SK-N-SH treated with all-trans-retinoic acid at 6 μM for 48 hours (cell line): ENCODE measurements at places on chromosomes 1 and 21.

DNA sequence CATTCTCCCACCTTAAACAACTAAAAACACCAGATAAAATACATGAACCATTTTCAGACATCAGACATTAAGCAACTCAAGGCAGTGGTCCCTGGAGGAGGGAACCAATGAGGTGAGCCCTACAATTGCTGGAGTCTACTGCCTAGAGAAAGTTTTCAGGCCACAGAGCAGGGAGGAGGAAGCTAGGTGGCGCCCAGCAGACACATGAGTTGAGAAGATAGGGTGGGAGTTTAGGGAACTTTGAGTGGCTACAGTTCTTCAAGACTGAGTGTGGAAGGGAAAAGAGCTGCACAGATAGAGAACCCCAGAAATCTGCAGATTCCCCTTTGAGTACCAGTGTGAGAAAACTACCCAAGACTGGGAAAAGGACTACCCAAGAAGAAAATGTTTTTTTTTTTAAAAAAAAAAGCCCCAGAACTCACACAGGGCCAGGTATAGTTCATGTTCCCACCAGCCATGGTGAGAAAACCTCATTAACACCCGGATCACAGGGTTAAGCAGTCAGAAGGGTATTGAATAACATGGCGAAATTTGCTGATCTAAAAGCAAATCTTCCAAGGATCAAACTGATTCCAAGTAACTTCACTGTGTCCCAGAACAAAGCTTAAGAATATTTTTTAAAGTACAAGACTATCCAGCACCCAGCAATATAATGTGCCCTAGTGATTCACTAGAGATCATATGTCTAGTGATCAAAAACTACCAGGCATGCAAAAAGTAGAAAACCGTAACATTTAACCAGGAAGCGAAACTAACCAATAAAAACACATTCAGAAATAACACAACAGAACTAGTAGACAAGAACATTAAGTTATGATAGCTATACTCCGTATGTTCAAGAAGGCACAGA is 12.0 kb downstream of the ALDH9A1 start:
- no peak for ATAC-seq

GRCh38 chr1:190747704-190748103 is 270.0 kb upstream of the BRINP3 start:
- peak; percentile 58 for ATAC-seq

GRCh38 chr1:213968146-213968825 is 19.5 kb upstream of the PROX1 start:
- no peak for ATAC-seq

DNA sequence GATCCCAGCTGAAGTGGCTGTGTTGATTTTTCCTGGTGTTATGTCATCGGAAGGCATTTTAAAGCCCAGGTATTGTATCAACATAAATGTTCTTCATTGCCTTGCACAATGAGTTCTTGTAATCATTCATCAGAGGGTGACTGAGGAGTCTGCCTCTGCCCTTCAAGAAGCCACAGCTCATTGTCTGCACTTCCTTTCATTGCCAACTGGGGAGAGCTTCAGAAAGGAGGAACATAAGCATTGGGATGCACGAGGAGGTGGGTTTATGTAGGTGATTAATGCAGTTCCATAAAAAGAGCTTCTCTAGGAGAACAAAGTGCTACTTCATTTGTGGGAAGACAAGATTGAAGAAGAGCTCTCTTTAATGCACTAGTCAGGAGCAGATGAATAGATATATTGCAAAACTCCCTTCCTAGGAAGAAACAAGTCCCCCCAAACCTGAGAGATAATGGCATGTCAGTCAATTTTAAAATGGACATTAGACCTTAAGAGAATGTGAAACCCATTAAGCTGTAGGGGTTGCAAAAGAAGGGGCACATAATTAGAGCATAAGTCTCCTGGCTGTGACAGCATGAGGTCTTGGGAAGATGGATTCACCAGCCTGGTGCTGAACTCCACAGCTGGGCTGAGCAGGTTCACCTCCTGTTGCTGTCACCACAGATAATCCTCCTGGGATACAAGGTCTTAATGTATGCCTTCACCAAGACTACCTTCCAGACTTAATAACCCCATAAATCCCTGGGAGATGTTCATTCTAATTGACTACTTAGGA is 124.6 kb downstream of the BACH1 start:
- ATAC-seq = no peak

DNA sequence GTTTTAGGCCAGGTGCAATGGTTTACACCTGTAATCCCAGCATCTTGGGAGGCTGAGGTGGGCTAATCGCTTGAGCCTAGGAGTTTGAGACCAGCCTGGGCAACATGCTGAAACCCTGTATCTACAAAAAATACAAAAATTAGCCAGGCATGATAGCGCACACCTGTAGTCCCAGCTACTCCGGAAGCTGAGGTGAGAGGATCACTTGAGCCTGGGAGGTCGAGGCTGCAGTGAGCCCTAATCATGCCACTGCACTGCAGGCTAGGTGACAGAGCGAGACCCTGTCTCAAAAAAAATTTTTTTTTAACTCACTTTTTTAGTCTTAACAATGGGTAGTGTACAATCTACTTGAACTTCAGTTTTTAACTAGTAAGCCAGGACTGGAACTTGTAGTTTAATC is 137.5 kb downstream of the HS2ST1 start:
- ATAC-seq = no peak

DNA sequence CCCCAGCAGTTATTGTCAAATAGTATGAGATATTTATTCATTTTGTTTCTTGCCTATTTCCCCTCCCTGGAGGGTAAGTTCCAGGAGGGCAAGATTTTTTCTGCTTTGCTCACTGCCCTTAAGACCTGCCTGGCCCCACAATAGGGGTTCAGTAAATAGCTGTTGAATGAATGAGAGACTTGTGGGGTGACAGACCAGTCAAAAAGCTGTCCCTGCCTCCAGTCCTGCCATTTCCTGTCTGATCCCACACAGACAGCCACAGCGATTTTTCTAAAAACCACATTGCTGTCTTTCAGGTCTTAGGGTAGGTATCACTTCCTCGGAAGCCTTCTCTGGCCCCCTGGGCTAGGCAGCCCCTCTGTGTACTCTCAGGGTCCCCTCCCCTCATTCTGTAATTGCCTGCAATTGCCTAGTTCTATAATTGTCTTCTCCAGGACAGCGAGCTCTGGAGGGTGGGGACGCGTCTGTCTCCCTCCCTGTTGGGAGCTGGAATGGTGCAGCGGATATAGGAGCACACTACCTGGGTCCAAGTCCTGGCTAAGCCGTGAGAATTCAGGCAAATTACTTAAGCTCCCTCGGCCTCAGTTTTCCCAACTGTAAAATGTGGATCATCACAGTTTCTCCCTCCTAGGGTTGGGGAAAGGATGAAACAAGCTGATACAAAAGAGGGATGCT is 1.8 kb upstream of the EXTL1 start:
- no peak for ATAC-seq

- ATAC-seq = peak; percentile 50
These were observed 53.3 kb downstream of the TAS1R2 start for GRCh38 chr1:18805925-18806849.
